Spinal cord (tissue), 10 donors: ENCODE measurements at places on chromosomes 7 and 10. TPM values are rescaled to one million over a fixed set of nuclear protein-coding genes. Genes with fewer than 3 reads are reported as not detected.

DNA sequence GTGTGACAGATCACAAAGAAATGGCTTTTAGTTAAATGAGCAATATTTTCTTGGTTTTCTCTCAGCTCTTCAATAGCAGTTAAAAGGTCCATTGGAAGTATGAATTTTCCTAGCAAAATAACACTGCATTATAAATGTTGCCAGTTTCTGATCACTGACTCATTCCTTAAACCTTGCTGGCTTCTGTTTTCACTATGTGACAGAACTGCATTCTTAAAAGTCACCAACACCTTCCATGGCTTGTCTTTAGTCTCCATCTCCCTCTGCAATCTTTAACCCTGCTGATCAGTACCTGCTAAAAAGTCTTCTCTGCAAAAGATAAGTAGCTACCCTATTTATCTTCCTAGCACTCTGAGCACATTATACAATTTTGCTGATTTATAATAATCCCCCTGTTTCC lies 405.0 kb upstream of the LRRN3 start:
- no peak for DNase-seq

DNA sequence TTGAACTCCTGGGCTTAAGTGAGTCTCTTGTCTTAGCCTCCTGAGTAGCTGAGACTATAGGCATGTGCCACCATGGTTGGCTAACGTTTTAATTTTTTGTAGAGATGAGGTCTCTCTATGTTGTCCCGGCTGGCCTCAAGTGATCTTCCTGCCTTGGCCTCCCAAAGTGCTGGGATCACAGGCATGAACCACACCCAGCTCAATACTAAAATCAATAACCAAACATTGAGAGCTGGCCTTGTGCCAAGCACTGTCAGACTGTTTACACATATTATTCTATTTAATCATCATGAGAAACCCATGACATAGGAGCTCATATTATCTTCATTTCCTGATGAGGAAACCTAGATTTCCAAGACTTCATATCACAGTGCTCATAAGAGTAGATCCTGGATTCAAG lies 251.2 kb downstream of the BAMBI start:
- no peak for DNase-seq

GRCh38 chr7:66380272-66380888 lies 175.2 kb downstream of the TPST1 start:
- DNase-seq: no peak

The LLCFC1 gene
- not detected for total RNA-seq

The RASA4B gene
- total RNA-seq: 11.1 TPM

GRCh38 chr7:126818393-126819196 lies 434.1 kb downstream of the GRM8 start:
- no peak for DNase-seq

- no peak for DNase-seq
Measured at GRCh38 chr10:128687408-128687807, 561.2 kb upstream of the MKI67 start.
